Fibroblast of skin of left biceps (primary cell): ENCODE measurements at places on chromosomes 1 and 21.
A peak's percentile ranks its signal among the peaks of the same experiment; 100 is the strongest.

- DNase-seq, result no peak
These were observed 18.0 kb downstream of the PACC1 start for GRCh38 chr1:212396638-212397037.

DNA sequence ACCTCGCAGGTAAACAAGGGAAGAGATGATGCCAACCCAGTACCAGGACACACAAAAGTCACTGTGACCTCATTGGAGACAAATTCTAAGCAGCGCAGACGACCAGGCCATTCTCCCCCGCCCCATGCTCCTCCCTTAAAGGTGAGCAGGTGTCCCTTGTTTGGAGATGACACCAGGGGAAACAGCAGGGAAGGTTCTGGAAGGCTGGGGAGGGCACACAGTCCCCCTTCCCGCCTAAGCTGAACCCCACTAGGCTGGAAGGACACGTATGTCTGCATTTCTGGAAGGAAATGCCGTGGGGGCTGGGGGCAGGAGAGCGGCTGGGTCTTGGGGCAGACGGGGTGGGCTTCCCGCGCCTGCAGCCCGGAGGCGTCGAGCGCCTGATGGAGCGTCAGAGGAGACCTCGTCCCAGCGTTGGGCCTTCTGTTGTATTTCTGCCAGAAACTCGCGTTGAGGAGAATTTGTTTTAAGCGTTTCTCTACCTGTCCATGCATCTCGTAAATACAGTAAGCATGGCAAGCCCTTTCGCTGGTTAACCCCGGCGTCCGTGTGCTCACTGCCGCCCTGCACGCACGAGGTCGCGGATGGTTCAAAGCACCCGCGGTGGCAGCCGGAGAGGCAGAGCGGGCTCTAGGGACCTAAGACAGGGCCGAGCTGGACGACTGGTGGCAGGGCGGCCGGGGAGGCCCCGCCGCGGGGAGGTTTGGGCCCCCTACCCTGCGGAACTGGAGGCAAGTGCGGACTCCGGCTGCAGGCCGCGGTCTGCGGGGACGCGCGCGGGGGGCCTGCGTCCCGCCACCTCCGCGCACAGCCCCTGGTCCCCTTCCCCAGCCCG is 1.2 kb upstream of the LHX4 start:
- DNase-seq, result no peak

DNA sequence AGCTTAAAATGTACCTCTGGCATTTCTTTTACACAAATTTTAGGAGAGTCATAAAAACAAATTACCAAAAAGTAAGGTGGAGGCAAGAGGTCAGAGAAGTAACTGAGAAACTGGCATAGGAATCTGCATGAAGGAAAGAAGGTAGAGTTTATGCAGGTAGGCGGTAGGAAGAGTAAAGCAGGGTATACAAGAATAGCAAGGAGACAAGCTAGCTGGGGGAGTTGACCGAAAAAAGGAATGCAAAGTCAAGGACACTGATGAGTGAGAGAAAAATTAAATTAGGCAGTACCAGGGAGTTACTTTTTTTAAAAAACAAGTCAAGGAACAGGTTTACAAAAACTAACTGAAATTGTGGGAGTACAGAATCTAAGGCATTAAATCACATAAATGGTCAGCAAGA is 56.0 kb downstream of the FOXJ3 start:
- no peak for DNase-seq

- peak; percentile 51 for DNase-seq
These were observed 1.5 kb upstream of the COX20 start for GRCh38 chr1:244833734-244834542.

DNA sequence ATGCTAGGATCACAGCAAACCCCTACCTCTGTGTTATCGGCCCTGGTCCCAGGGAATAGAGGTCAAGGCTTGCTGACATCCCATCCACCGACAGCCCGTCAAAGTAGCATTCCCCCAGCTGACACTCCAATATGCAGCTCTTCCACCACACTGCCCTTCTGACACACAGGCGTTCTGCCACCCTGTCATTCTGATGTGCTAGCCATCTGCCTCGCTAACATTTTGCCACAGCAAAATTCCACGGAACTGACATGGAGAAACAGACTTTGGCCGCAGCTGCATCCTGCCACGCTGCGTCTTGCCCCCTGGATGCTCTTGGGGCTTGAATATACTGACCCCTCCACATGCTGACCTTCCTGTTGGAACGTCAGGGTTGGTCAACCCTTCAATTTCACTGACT is 163.2 kb upstream of the CSF3R start:
- DNase-seq, result no peak

GRCh38 chr1:50450861-50451653 is 27.8 kb upstream of the DMRTA2 start:
- no peak for DNase-seq

GRCh38 chr1:107291987-107292386 is 151.1 kb downstream of the NTNG1 start:
- no peak for DNase-seq

DNA sequence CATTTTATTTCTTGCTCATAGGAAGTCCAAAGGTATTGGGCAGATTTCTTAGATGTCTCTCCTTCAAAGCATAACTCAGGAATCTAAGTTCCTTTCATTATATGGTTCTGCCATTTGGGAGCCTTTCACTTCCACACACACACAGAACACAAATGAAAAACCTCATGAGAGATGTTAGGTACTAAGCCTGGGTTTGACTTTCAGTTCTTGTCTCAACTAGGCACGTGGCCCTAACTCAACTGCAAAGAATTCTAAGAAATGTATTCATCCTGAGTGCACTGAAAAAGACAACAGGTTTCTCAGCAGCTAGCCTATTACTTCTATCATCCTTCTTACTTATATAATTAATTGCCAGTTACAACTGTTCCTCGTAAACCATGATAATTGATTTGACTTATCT is 190.0 kb upstream of the SAMSN1 start:
- DNase-seq, result no peak
